ENCODE measurements at places on chromosomes 16 and 17.

DNA sequence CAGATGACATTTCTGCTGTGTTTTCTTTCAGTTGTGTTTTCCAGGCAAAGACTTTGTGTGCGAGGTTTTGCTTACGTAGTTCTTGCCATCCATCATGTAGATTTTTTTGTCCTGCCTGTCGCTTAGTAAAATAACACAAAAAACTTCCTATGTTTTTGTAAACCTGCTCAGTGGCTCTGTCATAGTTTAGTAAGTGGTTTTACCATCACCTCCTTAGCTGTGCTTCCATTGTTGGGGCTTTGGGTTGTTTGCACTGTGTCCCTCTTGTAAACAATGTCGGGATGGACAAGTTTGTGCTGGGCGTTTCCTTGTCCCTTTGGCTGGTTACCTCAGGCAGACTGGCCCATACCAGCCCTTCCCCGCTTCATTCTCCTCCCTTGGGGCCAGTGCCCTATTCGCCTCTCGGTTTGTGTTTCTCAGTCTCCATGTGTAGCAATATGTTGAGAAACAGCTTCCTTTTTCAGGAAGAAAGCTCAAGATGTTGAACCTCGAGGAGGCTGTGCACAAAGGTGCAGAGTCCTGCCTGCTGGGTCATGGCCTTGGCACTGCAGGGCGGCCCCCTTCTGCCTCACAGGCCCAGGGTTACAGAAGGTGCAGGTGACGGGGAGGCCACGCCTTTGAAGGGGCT is 74.6 kb downstream of the KSR1 start:
- DNase-seq = no peak

- no peak for DNase-seq
Measured at GRCh38 chr17:5120036-5120435, 4.2 kb downstream of the USP6 start.

- DNase-seq = no peak
Measured at GRCh38 chr17:72378414-72379390, 257.9 kb downstream of the SOX9 start.

GRCh38 chr17:68711858-68712257 is 110.7 kb upstream of the FAM20A start:
- no peak for DNase-seq

GRCh38 chr17:38447502-38448085 is 19.3 kb downstream of the ARHGAP23 start:
- DNase-seq = no peak

DNA sequence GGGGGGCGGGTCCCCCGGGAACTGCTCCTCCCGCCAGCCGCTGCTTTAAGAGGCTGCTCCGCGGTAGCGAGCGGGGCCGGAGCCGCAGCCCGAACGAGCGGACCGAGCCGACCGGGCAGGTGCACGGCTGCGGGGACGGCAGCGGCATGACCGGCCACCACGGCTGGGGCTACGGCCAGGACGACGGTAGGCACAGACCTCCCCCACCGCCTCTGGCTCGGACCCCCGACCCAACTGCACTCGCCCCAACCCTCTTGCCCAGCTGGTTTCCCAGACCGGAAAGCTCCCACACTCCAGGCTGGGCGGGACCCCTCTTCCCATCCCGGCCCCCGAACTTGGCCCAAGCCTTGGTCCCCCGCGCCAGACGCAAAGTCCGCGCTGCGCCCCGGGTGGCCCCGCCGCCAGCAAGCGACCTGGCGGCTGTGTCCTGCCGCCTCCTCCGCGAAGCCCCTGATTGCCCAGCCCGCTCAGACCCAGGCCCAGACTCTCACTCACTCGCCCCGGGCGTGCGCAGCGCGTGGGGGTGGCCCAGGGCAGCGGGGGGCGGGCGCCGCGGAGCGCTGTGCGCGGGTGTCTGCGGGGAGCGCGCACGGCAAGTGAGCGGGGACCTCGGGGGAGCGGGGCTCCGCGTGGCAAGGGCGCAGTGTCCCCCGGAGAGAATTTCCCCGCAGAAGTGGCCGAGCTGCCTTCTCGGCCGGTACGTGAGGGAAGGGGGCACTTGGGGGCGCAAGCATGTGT is at the start of gene CA7:
CA7 (plus strand) TSS at position 73 of the 738 bp plus-strand sequence; CDS start at position 147, 74 bp downstream.
- DNase-seq = no peak

DNA sequence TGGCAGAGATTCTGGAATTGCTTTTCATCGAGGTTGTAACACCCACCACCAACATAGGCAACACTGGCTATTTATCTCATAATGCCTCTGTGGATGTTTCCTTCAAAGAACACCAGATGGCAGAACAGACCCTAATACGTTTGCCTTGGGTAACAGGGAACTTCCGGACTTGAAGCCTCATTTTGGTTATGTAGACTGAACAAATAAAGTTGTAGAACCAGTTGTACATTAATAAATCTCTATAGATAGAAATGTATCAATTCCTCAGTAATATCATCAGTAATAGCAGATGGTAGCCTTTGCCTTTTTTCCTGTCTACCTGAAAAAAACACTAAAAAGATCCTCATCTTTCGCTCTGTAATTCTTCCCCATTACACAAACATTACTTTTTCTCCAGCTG is 25.9 kb upstream of the APOH start:
- DNase-seq = peak; percentile 86

- no peak for DNase-seq
Measured at GRCh38 chr17:65902155-65902554, 289.8 kb downstream of the CEP112 start.

- peak; percentile 31 for DNase-seq
Measured at GRCh38 chr17:80737106-80738019, 192.7 kb downstream of the RPTOR start.

DNA sequence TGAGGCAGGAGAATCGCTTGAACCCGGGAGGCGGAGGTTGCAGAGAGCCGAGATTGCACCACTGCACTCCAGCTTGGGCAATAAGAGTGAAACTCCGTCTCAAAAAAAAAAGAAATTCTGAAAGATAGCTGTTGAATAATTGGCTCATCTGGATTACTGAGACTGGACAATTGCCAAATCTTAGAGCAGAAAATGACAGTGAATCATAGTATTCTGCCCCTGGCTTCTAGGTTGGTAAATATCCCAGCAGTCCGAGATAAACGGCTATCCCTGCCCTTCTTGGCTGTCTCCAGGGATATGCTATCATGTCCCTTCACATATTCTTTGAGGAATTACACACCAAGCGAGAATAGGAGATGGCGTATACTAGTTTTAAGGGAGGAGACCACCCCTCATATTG is 35.5 kb upstream of the METTL16 start:
- peak; percentile 9 for DNase-seq

- no peak for DNase-seq
Measured at GRCh38 chr16:2282262-2282661, 14.3 kb upstream of the RNPS1 start.

DNA sequence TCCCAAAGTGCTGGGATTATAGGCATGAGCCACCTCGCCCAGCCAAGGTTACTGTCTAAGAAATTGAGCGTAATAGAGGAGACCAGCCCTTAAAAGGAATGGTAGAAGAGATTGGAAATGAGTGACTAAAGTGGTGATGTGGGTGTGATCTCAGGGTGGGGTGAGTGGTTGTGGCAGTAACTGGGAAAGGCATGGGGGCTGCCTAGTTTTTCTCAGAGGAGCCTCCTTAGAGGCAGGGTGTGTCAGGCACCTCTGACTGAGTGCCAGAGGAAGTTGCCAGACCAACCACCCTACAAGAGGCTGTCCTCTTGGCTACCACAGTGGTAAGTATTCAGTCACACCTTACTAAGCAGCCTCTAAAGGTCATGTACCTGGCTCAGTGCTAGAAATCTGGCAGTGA is 8.9 kb downstream of the DUS2 start:
- DNase-seq = no peak

DNA sequence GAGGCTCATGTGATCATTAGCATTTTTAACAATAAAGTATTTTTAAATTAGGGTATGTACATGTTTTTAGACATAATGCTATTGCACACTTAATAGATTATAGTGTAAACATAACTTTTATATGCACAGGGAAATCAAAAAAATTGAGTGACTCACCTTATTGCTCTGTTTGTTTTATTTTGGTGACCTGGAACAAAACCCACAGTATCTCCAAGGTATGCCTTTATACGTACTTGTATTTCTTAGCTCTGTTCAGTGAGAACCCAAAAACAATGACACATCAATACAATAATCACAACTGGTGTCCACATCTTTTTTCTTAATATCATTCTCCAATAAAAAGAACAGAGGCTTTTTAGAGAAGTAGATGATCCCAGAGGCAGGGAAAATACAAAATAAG is 112.2 kb downstream of the CYB561 start:
- DNase-seq = no peak

DNA sequence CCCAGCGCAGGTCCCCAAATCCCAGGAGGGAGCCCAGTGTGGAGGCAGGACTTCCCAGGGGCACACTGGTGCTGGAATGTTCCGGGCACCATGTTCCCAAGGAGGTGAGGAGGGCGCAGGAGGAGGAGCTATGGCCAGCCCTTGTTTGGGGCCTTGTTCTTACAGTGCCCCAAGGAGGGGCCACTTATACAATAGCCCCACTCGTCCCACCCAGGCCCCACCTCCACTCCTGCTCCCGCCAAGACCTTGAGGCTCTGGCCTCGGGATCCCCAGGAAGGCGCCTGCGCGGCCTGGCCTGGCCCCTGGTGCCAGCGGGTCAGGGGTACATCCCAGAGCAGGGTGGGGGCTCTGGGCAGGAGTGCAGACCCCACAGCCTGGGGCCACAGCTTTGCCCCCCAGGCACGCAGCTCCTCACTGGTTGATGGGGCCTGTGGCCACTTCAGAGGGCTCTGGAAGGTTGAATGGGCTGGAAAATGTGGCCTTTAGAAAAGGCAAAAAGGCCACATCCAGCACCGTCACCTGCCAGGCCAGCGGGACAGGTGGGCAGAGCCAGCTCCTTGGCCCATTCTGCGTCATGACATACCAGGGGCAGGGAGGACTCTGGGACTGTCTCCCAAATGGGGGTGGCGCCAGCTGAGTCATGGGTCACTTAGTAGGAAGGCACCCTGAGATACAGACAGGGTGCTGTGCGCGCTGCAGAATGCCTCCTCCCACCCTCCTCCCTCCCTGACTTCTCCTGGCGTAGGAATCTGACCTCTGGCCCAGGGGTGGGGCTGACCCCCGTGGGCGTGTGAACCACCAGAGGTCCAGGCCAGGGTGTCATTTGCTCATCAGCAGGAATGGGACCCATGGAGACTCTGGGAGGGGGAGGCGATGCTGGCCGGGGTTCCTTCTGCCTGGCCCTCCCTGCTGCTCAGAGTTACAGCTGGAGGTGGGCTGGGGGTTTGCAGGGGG is 32.3 kb upstream of the PVALEF start:
- no peak for DNase-seq

DNA sequence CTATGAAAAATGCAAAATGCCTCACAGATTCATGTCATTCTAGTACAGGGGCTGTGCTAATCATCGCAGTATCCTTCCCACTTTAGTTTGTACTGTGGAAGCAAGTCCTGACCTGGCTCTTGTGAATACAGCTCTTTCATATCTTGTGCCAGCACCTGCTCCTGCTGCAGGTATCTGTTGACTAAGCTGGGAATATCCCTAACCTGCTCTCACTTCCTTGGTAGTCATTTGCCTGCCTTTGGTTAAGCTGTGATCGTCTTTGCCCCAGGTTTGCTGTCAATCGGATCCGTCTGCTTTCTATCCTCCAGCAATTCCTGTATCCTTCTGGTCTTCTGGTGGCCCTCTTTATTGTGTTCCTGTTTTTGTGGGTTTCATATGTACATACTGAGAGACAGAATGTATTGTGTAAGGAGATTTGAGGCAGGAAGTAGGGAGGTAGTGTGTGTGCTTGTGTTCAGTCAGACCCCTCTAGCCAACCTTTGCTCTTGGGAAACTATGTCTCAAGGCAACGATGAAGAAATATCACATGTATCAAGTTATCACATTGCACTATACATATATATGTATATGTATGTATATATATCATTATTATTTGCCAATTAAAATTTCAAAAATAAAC is 7.7 kb upstream of the GINS3 start:
- DNase-seq = no peak

DNA sequence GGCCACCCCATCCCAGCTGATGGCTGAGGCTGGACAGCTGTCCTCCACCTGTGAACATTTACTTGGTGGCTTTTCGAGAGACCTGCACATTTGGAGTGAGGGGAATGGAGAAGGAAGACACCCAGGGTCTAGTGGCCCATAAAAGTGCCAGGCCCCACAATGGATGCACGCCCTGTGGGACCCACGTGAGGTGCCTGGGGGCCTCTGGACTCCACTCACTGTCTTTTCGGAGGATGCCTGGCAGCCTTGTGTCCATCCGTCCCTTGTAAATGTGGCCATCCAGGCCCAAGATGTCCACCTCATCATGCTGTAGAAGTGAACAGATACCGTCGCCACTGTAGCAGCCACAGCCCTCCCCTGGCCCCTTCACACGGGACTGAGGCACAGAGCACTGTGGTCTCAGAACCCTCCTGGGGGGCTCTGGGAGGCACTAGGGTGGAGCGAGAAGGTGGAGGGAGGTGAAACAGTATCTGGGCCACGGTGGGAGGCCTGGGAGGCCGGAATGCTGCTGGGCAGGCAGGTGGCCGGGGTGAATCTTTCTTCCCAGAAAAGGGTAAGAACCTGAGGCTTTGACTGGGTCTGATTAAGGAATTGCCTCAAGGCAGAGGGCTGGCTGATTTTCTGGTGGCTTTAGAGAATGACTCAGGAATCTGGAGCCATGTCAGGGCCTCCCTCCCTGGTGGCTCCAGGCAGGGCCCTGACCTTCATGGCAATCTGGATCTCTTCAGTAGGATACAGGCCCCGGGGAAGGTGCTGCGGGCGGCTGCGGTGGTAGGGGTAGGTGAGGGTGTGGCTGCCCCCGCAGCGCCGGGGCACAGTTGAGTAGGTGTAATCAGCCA is 11.5 kb downstream of the UBALD2 start:
- no peak for DNase-seq

GRCh38 chr17:7034955-7035590 is 742 bp upstream of the SLC16A13 start:
- DNase-seq = no peak

DNA sequence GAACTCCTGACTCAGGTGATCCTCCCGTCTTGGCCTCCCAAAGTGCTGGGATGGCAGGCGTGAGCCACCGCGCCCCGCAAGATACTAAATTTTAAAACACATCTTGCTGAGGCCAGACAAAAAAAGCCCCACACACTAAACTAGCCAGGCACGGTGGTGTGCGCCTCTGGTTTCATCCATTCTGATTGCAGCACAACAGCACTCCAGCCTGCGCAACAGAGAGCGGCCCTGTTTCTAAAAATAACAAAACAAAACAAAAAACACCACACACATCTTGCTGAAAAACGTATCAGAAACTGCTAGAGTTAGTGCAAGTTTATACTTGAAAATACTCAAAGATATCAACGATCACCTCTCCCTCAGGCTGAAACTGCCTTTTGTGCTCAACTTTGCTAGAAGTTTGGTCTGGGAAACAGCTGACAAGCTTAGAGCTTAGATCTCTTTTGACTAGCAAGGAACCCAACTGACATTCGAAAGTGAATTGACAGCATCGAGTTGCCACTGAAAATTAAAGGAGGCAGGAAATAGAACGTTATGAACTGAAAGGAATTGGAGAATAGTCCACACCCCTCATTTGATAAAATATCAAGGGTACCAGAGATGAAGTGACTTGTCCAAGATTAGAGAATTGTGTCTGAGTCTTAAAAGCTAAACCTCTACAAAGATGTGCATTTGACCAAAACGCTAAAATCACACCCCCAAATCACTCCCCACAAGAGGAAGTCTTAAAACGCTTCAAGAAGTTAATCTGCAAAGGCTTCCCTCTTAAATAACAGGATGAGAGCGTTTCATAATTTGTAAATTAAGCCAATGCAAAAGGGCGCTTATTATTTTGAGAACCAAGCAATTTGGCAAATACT is 908 bp downstream of the COG4 start:
- no peak for DNase-seq
